AG04449 (cell line): ENCODE measurements at places on chromosomes 2 and 18.

DNA sequence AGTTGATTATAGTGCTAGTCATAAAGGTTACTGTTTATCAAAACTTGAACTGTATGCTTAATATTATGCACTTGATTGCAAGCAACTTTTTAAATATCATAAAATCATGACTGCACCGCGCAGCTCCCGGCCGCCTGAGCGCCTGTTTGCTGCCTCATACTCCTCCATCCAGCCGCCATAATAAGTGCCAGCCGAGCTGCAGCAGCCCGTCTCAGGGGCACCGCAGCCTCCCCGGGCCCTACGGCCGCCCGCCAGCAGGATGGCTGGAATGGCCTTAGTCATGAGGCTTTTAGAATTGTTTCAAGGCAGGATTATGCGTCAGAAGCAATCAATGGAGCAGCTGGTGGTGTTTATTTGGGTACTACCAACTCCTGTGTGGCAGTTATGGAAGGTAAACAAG lies 337.2 kb downstream of the PAX3 start:
- DNase-seq = no peak

DNA sequence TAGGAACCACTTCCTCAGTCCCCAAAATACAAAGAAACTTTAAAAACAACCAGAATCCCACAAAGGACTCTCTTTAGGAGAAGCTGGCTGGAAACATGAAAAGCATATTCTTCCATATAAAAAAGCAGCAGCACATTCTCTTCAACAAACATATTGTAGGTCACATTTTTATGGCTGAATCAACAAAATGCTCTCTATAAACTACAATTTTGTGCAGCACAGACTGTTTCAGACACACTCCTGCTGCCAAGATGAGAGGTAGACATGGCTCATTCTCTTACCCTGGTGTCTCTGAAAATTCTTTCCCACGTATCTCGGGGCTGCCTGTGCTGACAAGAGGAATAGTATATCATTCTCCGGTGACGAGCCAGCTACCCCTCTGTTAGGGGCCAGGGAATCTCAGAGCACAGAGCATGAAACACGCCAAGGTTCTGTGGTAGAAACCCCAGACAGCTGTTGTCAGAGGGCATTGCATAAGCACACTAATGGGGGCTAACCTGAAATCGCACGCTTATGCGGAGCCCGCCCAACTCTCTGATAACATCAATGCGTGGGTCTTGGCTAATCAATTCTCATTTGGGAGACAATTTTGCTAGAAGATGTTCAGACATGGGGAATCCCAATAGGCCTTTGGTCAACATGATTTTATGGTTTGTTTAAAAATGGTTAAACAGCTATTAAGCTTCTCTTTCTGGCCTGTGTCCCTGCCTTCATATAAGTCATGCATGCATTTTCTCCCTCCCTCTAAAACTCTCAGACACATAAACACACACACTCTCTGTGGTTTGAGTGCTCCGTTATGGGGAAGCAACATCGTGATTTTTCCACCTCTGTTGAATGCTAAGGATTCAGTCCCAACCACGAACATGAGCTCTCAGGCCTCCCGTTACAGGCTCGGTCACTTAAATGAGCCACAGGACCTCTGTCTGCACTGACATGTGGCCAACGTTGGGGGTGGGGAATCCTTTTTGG lies 177.5 kb downstream of the INO80D start:
- DNase-seq = no peak

GRCh38 chr2:122145856-122146255 lies 390.4 kb downstream of the TSN start:
- no peak for DNase-seq

GRCh38 chr2:206890179-206890578 lies 49.1 kb upstream of the CPO start:
- DNase-seq = no peak

- DNase-seq = no peak
These were observed 21.2 kb upstream of the SLC14A1 start for GRCh38 chr18:45702708-45703265.
